ENCODE measurements at places on chromosomes 4 and X.

- no peak for DNase-seq
These were observed 137.4 kb downstream of the DKK2 start for GRCh38 chr4:106898621-106899230.

DNA sequence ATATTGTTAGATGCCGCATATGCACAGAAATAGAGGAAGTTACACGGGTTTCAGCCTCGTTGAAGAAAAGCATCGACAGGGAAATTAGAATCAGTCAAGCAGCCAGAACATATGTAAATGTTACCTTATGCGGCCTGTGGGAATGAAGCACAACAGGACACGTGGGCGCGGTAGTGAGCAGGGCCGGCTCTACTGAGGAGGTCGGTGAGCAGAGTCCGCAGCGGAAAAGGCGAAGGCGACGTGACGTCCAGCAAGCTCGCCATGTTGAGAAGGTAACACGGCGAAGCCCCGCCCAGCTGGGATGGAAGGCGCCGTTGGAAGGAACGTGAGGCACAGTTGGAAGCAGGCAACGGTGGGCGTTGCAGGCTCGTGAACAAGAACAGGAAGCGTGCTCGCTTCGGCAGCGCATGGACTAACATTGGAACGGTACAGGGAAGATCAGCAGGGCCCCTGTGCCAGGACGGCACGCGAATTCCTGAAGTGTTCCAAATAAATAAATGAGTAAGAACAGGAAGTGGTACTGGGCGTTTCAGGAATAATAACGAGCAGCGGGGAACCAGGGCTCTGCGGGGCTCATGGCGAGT is 54.6 kb downstream of the MTNR1A start:
- DNase-seq: no peak

GRCh38 chrX:20459410-20460350 is 193.0 kb upstream of the RPS6KA3 start:
- no peak for DNase-seq

DNA sequence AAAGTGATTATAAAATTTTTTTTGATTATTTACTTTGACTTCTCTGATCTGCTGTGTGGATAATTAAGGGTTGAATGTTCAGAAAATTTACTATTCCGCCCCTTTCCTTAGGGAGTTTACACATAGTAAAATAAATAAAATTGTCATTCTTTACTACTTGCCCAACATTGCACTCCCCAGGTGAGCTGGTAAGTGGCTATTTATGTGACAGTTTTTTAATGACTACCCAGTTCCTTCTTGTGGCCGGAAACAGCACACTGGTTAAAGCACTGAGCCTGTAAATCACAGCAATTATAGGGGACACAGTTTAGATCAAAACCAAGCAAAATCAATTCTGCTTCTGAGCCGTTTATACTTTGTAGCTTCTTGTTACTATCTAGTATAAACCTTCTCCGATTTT is 158.1 kb downstream of the FHIP1A start:
- DNase-seq: no peak

GRCh38 chrX:40496728-40497127 is 84.0 kb upstream of the ATP6AP2 start:
- DNase-seq: no peak

DNA sequence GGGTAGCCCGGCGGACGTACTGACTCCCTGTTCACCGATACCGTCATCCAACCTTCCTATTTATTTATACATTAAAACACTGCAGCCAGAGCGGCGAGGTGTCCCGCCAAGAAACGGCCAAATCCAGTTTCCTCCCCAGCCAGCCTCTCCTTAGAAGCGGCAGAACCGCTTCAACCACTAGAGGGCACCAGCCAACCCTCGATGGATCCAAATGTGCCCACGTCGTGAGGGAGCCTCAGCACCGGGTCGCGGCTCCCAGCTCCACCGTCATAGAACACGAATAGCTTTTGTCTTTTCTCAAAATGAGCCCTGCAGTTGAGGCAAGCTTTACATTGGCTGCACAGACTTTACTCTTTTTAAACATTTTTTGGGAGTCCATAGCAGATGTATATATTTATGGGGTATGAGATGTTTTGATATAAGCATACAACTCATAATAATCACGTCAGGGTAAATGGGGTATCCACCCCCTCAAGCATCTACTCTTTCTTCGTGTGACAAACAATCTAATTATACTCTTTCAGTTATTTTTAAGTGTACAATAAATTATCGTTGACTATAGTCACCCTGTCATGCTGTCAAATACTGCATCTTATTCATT is 13.0 kb upstream of the HELT start:
- DNase-seq: peak; percentile 89

DNA sequence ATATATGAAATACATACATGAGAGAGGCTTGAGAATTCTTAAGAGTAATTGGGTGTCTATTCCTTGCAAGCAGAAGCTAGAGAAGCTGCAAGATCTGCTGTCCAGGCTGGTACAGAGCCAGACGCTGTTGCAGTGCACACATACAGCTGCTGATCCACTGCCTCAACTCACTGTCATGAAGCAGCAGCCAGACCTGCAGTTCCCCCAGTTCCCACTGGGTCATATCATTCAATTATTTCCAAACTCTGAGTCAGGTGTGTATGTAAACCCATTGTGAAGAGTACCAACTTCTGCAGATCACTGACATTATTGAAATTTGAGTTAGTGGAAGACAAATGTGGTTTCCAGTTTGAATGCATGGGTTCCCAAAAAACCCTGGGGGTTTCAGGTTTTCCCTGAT is 1212.8 kb upstream of the ADGRL3 start:
- no peak for DNase-seq

DNA sequence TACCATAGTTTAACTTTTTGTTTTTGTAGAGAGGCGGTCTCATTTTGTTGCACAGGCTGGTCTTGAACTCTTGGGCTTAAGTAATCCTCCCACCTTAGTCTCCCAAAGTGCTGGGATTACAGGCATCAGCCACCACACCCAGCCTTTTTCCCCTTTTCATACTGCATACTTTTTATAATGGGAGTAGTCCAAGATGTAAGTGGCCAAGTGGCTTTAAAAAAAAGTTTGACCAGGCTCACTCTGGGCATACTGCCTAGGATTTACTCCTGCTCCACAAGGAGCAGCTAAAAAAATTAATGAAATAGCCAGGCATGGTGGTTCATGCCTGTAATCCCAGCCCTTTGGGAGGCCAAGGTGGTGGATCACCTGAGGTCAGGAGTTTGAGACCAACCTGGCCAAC is 6.0 kb downstream of the GRSF1 start:
- DNase-seq: no peak

DNA sequence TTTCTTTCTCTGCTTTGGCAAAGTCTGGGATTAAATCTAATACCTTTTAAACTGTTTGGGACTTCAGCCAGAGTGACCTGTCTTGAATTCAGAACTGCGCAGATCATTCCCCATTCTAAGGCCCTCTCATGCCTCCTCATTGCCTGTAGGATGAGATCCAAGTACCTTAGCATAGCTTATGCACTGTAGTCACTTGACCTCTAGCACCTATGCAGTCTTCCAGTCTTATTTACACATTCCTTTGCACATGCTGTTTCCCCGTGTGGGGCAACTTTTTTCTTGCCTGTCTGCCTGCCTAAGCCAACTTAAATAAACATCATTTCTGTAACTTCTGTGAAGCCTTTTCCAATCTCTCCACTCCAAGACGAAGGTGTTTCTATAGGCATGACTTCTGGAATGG is 68.4 kb downstream of the AR start:
- DNase-seq: no peak

DNA sequence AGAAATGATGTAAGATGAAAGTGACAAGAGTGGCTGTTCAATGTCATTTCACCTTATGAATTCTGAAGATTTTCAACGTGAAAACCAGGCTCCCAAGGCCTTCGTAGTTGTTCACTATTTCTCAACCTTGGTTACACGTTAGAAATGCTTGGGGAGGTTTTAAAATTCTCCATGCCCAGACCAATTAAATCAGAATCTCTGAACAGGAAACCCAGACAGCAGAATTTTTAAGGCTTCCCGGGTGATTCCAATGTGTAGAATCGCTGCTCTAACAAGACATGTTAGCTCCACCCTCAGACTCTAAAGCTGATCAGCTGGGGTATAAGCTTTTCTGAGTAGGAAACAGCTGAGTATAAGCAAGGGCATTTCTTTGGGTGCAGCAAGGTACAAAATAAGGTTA is 160.4 kb upstream of the TET2 start:
- DNase-seq: no peak

GRCh38 chr4:1398681-1399507 is 7.3 kb downstream of the NKX1-1 start:
- no peak for DNase-seq

- no peak for DNase-seq
These were observed 39.3 kb downstream of the PAGE1 start for GRCh38 chrX:49656533-49656932.

GRCh38 chrX:71632923-71633657 is 14.8 kb upstream of the CXCR3 start:
- DNase-seq: no peak

DNA sequence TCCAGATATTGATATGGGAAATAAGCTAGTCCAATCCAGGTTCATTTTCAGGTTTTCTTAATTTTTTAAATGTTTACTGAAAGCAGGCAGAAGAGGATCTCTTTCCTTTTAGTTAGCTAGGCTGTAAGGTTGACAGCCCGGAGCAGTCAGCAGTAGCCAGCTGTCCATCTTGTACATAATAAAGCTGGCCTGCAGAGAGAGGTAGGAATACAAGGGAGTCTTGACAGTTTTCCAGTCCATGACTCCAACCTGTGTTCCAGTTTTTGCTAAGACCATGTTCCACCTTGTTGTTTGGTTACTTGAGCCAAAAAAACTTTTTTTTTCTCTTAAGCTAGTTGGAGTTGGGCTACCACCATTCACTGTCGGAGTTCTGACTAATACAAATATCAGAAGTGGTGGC is 402.7 kb upstream of the TEX13C start:
- DNase-seq: no peak

- DNase-seq: no peak
These were observed 120.9 kb upstream of the NRK start for GRCh38 chrX:105701310-105702052.

DNA sequence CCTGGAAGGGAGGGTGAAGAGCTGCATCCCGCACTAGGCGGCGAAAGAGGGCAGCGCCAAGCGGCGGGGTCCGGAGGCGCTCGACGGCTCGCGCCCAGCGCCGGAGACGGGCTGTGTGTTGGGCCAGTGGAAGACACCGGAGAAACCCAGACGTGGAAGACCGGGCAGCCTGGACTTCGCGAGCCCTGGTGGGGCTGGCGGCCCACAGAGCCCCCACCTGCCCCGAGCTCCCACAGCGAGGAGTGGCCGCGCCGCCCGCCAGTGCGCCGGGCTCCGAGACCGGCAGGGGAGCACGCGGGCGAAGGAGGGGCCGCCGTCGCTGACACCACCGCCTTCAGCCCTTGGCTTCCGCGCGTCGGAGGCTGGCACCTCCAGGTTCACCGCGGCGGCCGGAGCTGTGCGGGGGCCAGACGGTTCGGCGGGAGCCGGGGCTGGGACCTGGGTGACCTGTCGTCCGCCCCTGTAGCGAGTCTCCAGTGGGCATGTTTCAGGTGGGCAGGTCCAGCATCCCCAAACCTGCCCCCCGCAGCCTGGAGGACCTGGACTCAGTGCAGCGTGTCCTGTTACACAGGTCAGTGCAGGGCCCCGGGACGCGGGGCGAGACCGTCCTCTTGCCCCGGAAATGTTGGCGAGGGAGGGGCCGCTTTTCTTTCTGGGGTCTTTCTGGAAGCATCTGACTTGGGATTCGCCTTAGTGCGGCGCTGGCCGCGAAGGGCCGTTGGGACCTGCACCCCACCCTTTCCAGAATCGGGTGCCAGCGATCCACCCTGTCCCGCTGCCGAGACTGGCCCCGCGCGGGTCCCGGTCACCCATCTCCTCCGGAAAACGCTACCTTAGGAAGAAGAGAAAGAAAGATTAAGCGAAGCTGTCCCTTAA is 9.6 kb upstream of the INTU start:
- DNase-seq: no peak

- no peak for DNase-seq
These were observed 81.7 kb upstream of the GIMD1 start for GRCh38 chr4:106450249-106450648.

- no peak for DNase-seq
These were observed 85.3 kb downstream of the DCAF8L2 start for GRCh38 chrX:27675493-27675892.

DNA sequence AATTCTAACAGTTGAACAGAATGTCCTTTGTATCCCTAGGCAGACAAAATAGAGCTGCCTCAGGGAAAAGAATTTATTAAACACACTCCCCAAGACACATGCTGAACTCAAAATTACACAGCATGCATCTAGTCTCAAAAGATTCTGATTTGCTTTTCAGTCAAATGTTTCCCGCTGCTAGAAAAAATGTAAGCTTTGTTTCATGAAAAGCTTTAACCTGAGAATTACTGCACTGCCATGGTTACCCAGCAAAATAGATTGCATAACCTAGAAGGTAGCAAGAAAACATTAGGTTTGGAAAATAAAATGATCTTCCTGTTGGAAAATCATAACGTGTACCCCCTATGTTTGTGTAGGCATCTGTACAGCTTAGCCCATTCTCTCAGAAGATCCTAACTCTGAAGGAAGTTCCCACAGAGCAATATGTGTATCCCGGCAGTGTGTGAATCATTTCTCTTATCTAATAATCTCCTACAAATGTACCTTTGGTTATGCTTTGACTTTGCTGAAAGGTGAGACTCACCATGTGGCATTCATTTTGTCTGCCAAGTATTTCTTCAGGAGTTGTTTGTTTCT is 646.9 kb downstream of the STPG2 start:
- no peak for DNase-seq

GRCh38 chrX:153657161-153657560 is 10.2 kb downstream of the DUSP9 start:
- DNase-seq: no peak

GRCh38 chrX:6203462-6204215 is 25.0 kb downstream of the NLGN4X start:
- no peak for DNase-seq

Measured in activated CD8-positive, alpha-beta memory T cell treated with anti-CD3 and anti-CD28 coated beads for 24 hours (primary cell).